ENCODE measurements at places on chromosomes 1 and 21.

- DNase-seq = no peak
These were observed at the start of gene FHAD1 for GRCh38 chr1:15246960-15247614. Gene FHAD1 (plus strand): TSS chr1:15247223. CDS start chr1:15251785, 4,562 bp downstream.

DNA sequence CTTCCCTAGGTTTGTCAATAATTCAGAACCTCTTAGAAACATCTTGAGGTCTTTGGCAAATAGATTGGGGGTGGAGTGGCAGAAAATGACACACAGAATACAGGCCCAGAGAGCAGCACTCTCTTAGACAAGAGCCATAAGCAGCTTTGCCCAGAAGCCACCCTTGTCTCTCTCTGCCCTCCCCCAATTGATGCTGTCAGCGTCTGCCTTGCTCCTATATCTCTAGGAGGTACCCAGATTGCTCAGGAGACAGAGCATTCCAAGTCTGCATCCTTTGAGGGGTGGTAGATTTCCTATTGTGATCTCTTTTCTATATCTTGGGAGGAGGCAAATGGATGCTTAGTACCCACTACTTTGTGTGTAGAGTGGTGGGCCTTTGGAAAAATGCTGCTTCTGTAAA lies 1.8 kb downstream of the RGL1 start:
- DNase-seq = no peak

DNA sequence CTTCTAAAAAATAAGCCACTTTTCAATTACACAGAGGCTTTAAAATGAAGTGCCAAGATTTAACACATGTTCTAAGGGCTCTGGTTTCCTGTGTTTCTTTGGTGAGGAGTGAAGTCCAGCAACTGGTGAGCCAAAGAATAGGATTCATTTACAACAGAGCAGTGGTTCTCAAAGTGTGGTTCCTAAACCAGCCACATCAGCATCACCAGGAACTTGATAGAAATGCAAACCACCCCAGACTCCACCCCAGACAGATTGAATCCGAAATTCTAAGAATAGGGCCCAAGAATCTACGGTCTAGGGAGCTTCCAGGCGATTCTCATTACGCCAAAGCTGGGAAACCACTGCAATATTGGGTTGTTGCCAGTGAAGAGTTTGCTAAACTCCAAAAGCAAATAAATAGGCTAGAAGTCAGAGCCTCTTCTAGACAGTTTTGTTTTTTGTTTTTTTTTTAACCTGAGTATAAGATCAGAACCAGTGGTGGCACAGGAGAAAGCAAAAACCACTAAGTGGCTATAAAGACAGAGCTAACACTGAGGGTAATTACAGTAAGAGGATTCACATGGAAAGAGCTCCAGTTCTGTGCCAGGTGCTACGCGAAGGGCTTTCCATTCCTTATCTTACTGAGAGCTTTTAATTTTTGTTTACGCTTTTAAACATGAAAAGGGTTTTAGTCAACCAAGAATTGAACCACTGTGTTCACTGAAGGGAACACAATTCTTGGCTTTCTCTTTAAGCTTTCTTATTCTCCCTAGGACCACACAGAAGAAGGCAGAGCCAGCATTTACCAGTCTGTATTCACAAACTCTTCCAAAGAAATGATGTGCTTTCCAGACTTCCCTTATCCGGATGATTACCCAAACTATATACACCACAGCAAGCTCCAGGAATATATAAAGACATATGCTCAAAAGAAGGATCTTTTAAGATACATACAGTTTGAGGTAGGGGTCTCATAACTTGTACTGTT lies 42.4 kb upstream of the FMO2 start:
- DNase-seq = peak; percentile 59

DNA sequence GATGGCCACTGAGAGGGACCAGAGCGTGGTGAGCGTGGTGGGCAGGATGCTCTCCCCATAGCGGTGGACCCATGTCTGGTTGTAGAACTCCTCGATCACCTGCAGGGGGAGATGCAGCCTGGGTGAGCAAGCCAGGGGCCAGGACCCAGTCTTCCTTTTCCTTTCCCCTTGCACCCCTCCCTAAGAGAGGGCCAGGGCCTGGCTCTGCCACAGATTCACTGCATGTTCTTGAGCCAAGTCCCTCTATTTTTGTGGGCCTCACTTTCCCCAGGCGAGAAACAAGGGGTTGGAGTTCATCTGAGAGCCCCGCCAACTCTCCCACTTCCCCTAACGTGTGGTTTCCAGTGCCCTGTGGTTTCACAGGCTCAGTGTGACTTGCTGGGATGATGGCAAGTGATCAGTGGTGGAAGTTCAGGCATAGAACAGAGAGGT lies 27.5 kb downstream of the SLC2A1 start:
- no peak for DNase-seq

- DNase-seq = peak; percentile 38
These were observed 99.6 kb downstream of the APP start for GRCh38 chr21:26070822-26071425.

DNA sequence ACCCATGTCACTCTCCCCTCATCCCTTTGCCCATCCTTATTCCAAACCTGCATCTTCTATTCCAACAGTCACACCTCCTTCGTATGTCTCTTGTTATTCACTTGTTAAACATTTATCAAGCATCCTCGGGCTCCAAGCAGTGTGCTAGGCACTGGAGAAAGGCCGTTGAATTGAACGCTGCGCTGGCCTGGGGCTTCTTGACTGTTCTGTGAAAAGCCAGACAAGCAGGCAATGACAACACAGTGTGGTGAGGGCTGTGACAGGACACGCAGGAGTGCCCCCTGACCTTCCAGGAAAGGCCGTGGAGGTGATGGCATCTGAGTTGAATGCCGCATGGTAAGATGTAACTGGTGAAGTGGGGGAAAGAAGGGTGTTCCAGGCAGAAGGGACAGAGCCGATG lies 19.2 kb downstream of the ETV3 start:
- no peak for DNase-seq

DNA sequence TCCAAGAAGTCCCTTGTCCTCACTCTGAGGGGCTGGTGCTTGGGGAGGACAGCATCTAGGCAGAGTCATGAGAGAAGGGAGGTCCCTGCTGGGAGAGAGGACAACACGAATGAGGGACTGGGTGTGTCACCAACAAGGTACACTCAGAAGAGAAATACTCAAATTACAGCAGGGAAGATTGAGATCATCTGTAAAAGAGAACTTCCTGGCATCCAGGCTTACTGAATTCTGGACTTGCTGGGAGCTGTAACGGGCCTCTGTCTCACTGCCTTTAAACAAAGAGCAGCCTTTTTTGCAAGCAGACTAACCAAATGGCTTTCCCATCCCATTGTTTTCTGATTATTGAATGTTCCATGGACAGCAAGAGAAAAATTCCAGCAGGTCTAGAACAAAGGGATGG lies 195.7 kb upstream of the RAB4A start:
- no peak for DNase-seq

GRCh38 chr1:9078015-9078751 lies 8.7 kb upstream of the SLC2A5 start:
- no peak for DNase-seq

DNA sequence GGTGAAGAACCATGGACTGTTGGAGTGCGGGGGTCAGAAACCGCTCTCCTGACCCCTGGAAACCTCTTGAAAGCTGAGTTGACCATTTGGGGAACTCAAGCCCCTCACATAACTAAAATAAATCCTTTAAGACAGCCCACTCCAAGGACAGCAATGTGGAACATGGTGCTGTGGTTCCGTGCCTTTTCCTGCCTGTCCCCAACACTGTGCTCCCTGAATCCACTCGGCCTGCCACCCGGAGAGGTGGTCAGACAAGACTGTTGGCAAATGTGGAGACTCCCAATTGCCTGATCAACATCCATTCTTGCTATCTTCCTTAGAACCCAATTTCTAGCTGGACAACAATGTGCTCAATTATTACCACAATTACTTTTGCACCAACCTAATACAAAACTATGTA lies 286.0 kb downstream of the NPHP4 start:
- DNase-seq = no peak

All from heart right ventricle (tissue), 16 donors.